DMS53 (cell line): ENCODE measurements at places on chromosomes 6 and 20.

GRCh38 chr6:136592930-136593673 is 42.9 kb upstream of the MAP7 start:
- no peak for DNase-seq

DNA sequence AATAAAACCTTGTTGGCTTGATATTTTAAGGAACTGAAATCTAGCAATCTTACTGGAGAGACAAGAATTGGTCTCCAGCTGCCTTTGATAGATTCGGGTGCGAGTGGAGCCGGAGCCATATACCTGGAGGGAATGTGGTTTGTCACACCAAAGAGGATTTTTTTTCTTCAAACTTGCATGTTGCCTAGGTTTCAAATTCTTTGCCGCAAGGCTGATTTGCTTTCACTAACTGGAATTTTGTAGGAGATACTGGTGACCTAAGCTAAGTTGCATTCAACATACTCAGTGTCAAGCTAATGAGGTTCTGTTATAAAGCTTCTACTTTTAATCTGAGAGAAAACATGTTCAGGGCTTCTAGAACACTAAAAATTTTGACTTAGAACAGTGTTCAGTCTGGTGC is 39.7 kb upstream of the ASIP start:
- no peak for DNase-seq

- no peak for DNase-seq
Measured at GRCh38 chr20:13416531-13416930, 195.5 kb downstream of the ISM1 start.

DNA sequence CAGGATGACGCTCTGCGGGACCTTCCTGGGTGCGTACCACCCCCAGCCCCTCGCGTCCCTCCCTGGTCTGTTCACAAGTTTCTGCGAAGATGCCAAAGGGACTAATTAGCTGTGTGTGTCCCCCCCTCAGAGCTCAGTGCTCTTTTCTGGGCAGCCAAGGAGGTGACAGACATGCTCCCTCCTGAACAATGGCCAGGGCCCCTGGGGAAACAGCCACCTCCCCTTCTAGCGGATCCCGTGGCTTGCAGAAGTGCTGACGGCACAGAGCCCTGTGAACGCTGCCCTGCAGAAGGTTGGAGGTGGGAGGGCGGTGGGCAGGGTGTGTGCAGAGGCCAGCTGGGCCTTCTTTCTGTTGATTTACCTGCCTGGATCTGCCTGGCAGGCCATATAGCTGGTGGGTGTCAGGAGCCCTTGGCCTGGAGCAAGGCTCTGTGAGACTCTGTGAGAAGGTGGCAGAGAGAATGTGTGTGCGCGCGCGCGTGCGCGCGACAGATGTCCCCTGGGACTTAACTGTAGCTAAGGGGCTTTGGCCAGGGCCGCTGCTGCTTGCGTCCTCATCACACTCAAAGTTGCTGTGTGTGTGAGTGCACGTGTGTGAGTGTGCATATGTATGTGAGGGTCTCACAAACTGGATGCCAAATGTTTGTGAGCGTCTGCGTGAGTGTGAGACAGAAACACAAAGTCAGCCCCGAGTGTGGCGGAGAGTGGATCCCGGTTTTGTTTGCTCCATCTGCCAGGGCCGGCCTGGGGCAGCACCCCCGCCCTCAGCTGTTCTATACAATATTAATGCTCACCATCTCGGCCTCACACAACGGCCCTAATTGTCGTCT is 3.5 kb upstream of the MYT1 start:
- DNase-seq = peak; percentile 21

- DNase-seq = peak; percentile 96
Measured at GRCh38 chr6:40395066-40395697, 192.0 kb downstream of the LRFN2 start.

DNA sequence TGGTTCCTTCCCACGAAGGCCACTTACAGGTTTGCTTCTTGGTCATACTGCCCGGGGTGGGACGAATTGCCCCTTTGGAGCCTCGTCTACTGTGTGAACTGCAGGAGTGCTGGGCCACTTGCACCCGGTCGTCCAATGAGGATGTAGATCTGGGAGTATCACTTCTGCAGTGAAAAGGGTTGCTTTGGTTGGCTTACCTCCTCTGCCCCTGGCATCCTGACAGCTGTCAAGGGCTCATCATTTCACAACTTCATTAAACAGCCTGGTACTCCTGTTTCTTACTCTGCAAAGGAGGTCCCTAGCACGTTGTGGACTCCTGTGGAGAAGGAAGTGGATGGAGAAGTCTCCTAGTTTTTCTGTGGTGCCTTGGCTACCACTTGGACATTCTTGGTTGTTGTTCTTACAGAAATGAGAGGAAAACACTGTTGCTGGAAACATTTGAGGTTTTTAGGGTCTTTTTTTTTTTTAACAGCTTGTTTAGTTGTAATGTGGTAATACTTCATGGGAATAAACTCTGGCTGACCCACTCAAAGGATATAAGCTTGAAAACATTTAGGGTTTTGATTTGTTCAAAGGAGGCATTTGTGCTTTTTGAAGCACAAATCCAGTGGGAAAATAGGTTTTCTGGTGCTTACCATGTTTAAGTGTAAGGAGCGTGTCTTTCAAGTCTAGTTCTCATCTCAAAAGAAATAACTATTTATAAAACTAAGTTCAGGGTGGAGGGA is 60.7 kb downstream of the AKAP12 start:
- no peak for DNase-seq

DNA sequence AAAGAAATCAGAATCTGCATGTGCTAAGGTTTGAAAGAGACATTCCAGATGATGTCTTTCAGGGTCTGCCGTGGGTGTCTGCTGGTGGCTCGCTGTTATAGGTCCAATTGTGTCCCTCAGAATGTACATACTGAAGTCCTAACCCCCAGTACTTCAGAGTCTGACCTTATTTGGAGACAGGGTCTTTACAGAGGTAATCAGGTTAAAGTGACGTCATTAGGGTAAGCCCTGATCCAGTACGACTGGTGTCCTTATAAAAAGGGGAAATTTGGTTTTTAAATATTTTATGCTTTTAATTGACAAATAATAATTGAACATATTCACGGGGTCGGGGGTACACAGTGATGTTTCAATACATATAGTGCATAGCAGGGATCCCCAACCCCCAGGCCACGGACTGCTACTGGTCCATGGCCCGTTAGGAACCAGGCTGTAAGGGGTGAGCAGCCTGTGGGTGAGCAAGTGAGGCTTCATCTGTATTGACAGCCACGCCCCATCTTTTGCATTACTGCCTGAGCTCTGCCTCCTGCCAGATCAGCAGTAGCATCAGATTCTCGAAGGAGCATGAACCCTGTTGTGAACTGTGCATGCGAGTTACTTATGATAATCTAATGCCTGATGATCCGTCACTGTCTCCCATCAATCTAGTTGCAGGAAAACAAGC is 33.2 kb upstream of the SLC22A23 start:
- no peak for DNase-seq

DNA sequence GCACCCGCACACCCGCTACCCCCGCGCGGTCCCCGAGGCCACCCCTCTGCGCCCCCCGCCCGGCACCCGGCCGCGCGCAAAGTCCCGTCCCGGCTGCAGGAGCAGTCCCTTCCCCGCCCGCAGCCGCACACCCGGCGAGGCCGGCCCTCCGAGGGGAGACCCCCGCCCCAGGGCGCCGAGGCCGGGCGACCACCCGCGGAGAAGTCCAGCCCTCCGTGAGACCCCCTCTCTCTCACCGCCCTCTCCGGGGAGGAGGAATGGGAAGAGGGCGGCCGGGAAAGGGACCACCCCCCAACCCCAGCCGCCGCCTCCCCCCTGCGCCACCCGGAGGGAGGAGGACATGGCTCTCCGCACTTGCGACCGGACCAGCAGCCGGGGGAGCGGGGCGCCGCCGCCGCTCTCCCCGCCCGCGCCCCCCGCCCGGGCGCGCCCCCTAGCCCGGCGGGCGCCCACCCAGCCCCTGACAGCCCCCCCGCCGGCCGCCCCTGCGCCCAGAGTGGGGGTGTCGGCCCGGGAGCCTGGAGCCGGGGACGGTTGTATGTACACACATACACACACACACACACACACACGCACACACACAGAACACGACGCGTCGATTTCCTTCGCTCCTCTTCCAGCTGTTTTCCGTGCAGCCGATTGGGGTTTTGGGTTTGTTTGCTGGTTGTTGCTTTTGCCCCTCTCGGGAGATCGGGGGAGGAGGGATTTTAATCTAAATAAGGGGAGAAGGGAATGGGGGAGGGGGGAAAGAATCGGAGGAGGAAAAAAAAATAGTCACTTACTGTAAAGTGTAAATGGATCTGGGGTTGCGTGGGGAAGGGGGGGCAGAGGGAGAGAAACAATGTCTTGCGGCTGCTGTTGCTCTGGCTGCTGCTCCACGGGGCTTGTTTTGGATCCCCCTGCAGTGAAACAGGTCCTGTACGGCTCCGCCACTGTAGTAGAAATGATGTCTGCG is at the start of gene ATXN1:
ATXN1 (minus strand) TSS at position 945 of the 955 bp plus-strand sequence.
- peak; percentile 86 for DNase-seq

- peak; percentile 28 for DNase-seq
Measured at GRCh38 chr6:5205877-5206850, 54.6 kb downstream of the LYRM4 start.

DNA sequence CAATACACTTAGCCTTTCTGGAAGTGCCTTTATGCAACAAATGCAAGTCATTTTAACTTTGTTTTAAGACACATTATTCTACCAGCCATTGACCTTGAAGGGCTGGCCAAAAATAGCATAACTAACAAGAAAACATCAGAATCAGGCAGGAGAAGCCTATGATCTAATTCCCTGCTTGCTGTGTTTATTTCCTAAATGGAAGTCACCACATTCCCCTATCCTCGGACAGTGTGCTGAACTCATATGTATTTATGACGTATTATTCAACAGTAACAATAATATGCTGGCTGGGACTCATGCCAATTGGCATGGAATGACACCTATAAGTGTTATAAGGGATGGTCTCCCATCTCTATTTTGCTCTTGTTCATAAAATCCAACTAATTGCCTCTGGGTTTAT is 140.7 kb downstream of the MAP3K7 start:
- no peak for DNase-seq

DNA sequence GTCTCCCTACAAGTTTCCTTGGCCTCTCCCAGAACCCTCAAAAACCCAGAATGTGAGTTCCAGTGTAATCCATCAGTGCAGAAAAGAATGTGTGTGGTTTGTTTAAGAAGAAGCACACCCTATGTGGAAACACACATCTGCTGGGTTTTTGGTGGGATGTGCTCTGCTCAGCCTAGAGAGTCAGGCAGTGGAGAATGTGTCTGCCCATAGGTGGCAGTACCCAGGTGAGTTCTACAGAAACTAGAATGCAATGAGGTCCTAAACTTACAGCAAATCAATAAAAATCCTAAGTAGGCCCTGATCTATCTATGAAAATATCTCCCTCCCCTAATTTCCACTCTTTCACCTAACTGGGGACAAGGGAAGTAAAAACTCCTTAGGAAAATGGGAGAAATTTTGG is 437.3 kb downstream of the DHX35 start:
- no peak for DNase-seq

GRCh38 chr6:24910961-24911725 is 24.6 kb downstream of the RIPOR2 start:
- DNase-seq = peak; percentile 81

DNA sequence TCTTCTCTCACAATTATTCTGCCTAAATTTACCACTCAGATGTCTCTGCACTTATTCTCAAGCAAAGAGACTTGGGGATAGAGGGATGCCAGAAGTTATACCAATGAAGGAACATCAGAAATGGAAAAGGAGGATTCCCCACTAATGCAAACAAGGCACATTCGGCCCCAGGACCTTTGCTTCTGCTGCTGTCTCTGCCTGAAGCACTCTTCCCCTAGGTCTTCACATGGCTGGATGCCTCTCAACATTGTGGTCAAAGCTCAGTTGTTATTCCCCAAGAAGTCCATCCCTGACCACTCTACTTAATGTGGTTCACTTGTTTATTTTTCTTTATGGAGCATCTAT is 508.7 kb downstream of the DOK5 start:
- no peak for DNase-seq

DNA sequence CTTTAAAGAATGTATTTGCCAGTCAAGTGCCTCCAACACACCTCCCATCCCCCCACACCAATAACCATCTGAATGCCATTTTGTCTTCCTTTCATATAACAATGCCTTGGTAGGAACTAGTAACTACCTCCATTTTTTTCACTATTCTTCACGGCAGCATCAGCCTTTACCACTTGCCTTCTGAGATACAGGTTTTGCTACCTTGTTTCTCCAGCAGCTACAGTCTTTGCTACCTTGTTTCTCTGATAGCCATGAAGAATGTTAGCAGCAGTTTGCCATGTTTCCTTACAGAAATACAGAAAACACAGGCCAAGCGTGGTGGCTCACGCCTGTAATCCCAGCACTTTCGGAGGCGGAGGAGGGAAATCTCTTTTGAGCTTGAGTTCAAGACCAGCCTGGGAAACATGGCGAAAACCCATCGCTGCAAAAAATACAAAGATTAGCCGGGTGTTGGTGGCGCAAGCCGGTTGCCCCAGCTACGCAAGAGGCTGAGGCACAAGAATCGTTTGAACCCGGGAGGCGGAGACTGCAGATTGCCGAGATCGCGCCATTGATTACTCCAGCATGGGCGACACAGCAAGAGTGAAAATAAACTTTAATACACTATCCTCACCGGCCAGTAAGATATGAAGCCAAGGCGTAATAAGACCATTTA is 100.9 kb downstream of the HFE start:
- DNase-seq = peak; percentile 82

DNA sequence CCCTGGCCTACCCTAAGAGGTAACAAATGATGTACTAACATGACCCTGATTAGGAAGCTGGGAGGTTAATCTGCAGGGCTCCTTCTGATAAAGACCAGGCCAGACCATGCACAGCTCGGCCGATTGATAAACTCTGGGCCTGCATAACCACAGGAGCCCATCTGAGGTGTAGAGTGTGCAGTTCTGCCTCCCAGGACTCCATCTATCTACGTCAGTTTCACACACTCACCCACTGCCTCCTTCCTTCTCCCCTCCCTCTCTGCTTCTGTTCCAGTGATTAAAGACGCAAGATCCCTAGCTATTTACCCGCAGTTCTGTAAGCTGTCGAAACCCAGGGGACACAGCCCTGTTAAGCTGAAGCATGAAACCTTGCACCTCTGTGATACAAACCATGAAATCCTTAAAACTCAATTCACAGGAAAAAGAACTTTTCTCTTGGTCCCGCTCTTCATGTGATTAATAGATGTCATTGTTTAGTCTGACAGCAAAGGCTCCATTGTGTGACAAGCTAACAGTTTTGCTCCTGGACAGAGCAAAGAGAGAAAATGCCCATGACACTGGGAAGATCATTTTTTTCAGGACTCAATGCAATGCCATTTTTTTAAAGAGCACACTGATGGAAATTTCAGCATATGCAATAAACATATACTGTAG is 470.6 kb downstream of the MAFB start:
- DNase-seq = no peak

GRCh38 chr6:145878591-145879295 is 64.1 kb upstream of the FBXO30 start:
- no peak for DNase-seq
